Keratinocyte (primary cell): ENCODE measurements at places on chromosomes 7 and 10. TPM values are rescaled to one million over a fixed set of nuclear protein-coding genes. Genes with fewer than 3 reads are reported as not detected.
A peak's percentile ranks its signal among the peaks of the same experiment; 100 is the strongest.

Gene PPP1R3A
- polyA plus RNA-seq = not detected in 3 replicates

Gene TAS2R60
- polyA plus RNA-seq = 0.08 to 0.20 TPM (median 0.17 TPM) in 3 replicates

Gene HOXA1
- 5.2 to 12.5 TPM (median 11.9 TPM) in 3 replicates for polyA plus RNA-seq

Gene TFR2
- polyA plus RNA-seq = 0.07 to 0.21 TPM (median 0.12 TPM) in 3 replicates

Gene SNCG
- polyA plus RNA-seq = 6.8 to 13.1 TPM (median 7.2 TPM) in 3 replicates

DNA sequence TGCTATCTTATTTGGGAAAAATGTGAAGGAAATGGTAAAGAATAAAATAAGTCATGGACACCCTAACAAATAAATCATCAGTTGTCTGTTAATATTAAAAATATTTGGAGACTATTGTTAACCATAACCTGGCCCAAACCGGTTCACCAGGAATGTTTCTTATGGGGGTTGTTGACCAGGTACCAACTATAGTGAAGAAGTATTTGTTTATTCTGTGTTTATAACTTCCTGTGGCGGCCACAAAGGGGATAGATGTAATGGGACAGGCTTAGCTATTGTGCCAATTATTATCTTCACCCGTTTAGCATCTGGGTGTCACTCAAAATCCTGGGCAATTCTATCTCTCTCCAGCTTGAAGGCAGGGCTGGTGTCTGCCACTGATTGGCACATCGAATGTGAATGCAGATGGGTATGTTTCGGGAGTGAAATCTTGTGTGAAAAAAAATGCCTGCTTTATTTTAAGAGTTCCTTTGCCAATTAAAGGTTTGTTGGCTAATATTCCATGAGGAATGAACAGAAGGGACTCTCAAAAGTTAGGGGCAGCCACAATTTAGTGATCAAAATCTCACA is 500.9 kb downstream of the ARL4A start:
- no peaks in the 10 kb centered on the region for H3K36me3 ChIP-seq
- H3K4me3 ChIP-seq = no peak overlapping the region
- H3K4me1 ChIP-seq = no peaks in the 10 kb centered on the region
- no peak for DNase-seq

GRCh38 chr10:13593535-13593934 is 6.8 kb downstream of the PRPF18 start:
- DNase-seq = no peak
- no peak overlapping the region for H3K4me3 ChIP-seq
- no peaks in the 10 kb centered on the region for H3K4me1 ChIP-seq

- H3K36me3 ChIP-seq = no peaks in the 10 kb centered on the region
- H3K27me3 ChIP-seq = no peaks in the 10 kb centered on the region
- no peak overlapping the region for H3K27ac ChIP-seq
- no peaks in the 10 kb centered on the region for H3K4me1 ChIP-seq
- H3K4me3 ChIP-seq = no peak overlapping the region
Observed at GRCh38 chr10:14798636-14799035, 23.9 kb upstream of the FAM107B start.

DNA sequence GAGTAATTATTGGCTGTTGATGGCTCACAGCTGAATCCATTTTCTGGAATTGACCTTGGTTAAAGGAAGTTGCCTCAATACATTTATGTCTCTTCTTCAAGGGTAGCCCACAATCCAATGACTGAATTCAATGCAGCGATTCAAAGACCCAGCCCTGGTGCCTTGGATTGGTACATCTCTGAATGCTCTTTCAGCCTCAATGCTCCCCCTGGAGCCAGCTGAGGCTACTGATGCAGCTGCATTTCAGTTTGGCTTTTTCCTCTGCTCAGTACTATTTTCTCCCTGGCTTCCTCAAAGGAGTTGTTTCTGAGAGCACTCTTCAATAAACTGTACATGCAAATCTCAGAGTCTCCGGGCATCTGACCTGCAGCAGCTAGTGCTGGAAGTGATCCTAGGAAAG is 633 bp upstream of the EBLN1 start:
- no peaks in the 10 kb centered on the region for H3K4me1 ChIP-seq
- no peaks in the 10 kb centered on the region for H3K36me3 ChIP-seq

- H3K36me3 ChIP-seq = no peaks in the 10 kb centered on the region
- no peaks in the 10 kb centered on the region for H3K27me3 ChIP-seq
- H3K4me3 ChIP-seq = no peak overlapping the region
- H3K4me1 ChIP-seq = no peaks in the 10 kb centered on the region
- no peak overlapping the region for H3K27ac ChIP-seq
Observed at GRCh38 chr10:86721232-86721631, 35.2 kb upstream of the BMPR1A start.

DNA sequence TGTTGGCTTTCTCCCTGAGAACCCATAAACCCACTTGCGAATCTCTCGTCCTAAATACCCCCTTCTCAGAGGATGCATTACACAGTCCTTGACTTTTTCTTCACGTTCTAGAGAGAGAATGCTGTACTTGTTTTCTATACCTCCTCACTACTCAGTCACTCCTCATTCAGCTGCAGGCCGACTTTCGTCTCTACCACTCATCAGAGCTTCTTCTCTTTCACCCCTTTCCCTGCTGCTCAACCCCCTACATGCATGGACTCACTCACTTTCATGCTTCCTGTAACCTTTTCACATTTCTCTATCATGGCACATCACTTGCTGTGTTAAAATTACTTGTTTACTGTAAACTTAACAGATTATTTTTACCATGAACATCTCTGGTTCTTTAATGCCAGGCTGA is 19.8 kb downstream of the MDFIC start:
- no peaks in the 10 kb centered on the region for H3K36me3 ChIP-seq
- no peaks in the 10 kb centered on the region for H3K4me1 ChIP-seq
- no peaks in the 10 kb centered on the region for H3K27me3 ChIP-seq
- no peak overlapping the region for H3K27ac ChIP-seq

DNA sequence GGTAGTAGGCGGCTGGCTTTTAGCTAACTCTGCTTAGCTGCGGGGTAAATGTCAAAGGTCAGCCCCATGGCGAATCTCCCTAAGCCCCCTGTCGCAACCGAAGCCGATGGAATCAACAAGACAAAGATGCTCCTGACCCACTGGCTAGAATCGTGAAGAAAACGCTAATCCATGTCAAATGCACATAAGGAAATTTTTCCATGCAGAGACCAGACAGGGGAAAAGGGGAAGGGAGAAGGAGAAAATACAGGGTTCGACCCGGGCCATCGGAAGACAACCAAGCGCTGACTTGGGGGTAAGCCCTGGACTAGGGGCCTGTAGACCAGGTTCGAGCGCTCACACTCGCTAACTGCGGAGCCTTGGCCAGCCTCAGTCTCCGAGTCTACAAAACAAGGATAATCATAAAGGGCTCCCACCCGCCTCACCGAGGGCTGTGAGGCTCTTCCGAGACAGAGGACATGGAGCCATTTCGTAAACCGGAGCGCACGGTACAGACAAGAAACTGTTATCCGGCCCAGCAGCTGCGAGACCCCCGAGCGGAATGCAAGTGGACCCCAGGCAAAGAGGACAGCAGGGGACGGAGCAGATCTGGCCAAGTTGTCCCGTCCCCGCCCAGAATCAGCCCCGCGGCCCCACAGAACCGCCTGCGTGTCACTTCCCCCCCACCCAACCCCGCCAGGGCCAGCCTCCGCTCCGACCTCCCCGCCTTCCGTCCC is 507 bp downstream of the SAR1A start:
- H3K27me3 ChIP-seq = no peaks in the 10 kb centered on the region
- peaks cover 12% of the 10 kb centered on the region for H3K4me1 ChIP-seq
- no peak for DNase-seq
- peak overlapping the region; percentile 62 for H3K4me3 ChIP-seq
- H3K36me3 ChIP-seq = peaks cover 2% of the 10 kb centered on the region
- H3K27ac ChIP-seq = peak overlapping the region; percentile 90

DNA sequence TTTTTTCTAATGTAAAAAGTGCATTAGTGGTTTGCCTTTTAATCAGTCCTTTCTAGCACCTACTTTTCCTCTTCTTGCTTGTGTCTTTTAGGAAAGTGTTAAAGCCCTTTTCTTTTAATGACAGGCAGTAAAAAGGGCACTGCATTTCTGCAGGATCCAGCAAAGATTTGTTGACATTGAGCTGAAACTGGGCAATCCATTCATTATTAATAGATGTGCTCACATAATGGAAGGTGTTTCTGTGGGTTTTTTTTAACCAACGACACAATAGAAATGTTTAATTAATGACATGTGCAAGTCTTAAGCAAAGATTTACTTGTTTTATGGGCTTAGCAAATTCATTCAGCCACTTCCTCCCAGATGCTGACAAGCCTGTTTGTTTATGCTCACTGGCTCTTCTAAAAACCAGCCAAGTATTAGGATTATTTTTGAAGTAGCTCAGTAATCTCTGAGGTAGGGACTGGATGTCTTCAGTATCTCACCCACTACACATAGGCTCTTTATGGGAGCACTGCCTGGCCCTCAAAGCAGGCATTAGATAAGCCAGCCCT is 1201.1 kb downstream of the SORCS1 start:
- H3K27ac ChIP-seq = no peak overlapping the region
- no peaks in the 10 kb centered on the region for H3K36me3 ChIP-seq
- H3K4me1 ChIP-seq = no peaks in the 10 kb centered on the region
- no peaks in the 10 kb centered on the region for H3K27me3 ChIP-seq
- no peak overlapping the region for H3K4me3 ChIP-seq
- no peak for DNase-seq

GRCh38 chr10:24483701-24484100 is 240.0 kb downstream of the ARHGAP21 start:
- H3K27ac ChIP-seq = peak overlapping the region; percentile 73
- H3K4me3 ChIP-seq = no peak overlapping the region
- peak; percentile 77 for DNase-seq
- peaks cover 9% of the 10 kb centered on the region for H3K36me3 ChIP-seq
- peaks cover 26% of the 10 kb centered on the region for H3K4me1 ChIP-seq
- no peaks in the 10 kb centered on the region for H3K27me3 ChIP-seq

- peaks cover 6% of the 10 kb centered on the region for H3K4me1 ChIP-seq
- no peaks in the 10 kb centered on the region for H3K36me3 ChIP-seq
- H3K27ac ChIP-seq = no peak overlapping the region
- DNase-seq = no peak
- H3K4me3 ChIP-seq = no peak overlapping the region
- no peaks in the 10 kb centered on the region for H3K27me3 ChIP-seq
Observed at GRCh38 chr7:16891338-16891737, 9.6 kb upstream of the AGR3 start.

GRCh38 chr7:74206589-74207120 is 3.2 kb upstream of the LAT2 start:
- H3K4me1 ChIP-seq = peaks cover 7% of the 10 kb centered on the region
- H3K27me3 ChIP-seq = no peaks in the 10 kb centered on the region
- DNase-seq = no peak
- H3K4me3 ChIP-seq = peak overlapping the region; percentile 53

DNA sequence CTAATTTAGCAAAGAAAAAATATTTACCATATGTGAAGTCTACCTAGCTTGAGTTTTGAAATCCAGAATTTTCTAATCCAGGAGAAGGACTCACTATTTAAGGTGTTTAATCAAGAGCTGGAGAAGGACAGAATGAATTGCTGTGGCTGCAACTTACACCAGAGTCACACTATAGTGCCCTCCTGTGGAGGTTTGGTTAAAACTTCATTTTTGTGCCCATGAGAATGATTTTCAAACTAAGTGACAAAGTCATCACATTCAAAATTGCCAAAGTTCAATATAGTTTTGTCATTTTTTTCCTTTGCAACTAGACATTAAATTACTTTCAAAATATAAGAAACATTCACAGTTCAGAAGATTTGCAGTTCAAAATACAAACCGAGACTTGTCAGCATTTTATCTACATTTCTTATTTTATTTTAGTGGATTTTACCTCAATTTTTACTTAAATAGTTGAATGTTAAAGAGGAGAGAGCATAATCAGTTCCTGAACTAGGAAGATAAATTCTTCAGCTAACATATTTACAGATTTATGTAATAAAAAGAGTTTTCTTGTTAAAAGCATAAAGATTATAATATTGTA is 70.7 kb downstream of the CABCOCO1 start:
- no peaks in the 10 kb centered on the region for H3K27me3 ChIP-seq
- no peaks in the 10 kb centered on the region for H3K4me1 ChIP-seq
- no peak for DNase-seq
- H3K4me3 ChIP-seq = no peak overlapping the region

GRCh38 chr10:96244354-96244753 is 27.0 kb downstream of the BLNK start:
- H3K36me3 ChIP-seq = no peaks in the 10 kb centered on the region
- H3K27ac ChIP-seq = no peak overlapping the region
- no peaks in the 10 kb centered on the region for H3K4me1 ChIP-seq
- no peaks in the 10 kb centered on the region for H3K27me3 ChIP-seq

GRCh38 chr10:91643700-91644099 is 10.8 kb upstream of the PPP1R3C start:
- no peak overlapping the region for H3K27ac ChIP-seq
- no peak overlapping the region for H3K4me3 ChIP-seq
- H3K36me3 ChIP-seq = no peaks in the 10 kb centered on the region
- peaks cover 12% of the 10 kb centered on the region for H3K4me1 ChIP-seq

DNA sequence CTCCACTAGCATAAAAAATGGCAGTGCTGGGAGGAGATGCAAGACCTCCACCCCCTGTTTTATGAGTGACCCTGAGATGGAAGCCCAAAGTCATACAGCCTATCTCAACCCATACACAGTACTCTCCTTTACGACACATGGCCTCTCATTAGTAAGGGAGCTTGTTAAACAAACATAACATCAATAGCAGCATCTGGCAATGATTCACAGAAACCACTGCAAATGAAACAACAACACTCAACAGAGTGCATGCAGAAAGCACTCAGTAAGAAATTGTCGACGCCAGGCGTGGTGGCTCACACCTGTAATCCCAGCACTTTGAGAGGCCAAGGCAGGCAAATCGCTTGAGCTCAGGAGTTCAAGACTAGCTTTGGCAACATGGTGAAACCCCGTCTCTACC is 27.5 kb upstream of the FIGNL1 start:
- no peak overlapping the region for H3K27ac ChIP-seq
- no peaks in the 10 kb centered on the region for H3K36me3 ChIP-seq
- no peaks in the 10 kb centered on the region for H3K4me1 ChIP-seq
- DNase-seq = no peak

DNA sequence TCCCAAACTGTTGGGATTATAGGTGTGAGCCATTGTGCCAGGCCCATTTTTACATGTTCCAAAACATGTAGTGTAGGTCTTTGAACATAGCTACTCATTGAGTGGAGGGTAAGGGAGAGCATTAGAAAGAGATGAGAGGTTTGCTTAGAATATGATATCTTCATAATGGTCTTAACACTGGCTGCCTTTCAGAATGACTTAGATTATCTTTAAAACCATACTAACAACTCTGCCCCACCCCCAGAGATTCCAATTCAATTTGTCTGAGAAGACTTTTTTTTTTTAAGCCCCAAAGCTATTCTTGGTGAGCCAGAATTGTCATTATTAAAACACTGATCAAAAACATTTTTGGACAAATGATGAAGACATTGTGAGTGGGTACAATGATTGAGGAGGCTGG is 168.9 kb downstream of the PHTF2 start:
- no peaks in the 10 kb centered on the region for H3K27me3 ChIP-seq
- H3K27ac ChIP-seq = no peak overlapping the region
- H3K4me3 ChIP-seq = no peak overlapping the region
- DNase-seq = no peak
- no peaks in the 10 kb centered on the region for H3K4me1 ChIP-seq
- no peaks in the 10 kb centered on the region for H3K36me3 ChIP-seq

GRCh38 chr10:15563246-15563645 is 156.5 kb downstream of the ITGA8 start:
- no peak overlapping the region for H3K4me3 ChIP-seq
- H3K4me1 ChIP-seq = no peaks in the 10 kb centered on the region
- no peaks in the 10 kb centered on the region for H3K36me3 ChIP-seq
- no peaks in the 10 kb centered on the region for H3K27me3 ChIP-seq
- no peak for DNase-seq
- no peak overlapping the region for H3K27ac ChIP-seq
